ENCODE measurements at places on chromosomes 6 and 20. TPM values are rescaled to one million over a fixed set of nuclear protein-coding genes. Genes with fewer than 3 reads are reported as not detected.

The SSTR4 gene
- not detected for total RNA-seq

The GPR63 gene
- 1.0 TPM for total RNA-seq

The C20orf204 gene
- not detected for total RNA-seq

The IMPG1 gene
- total RNA-seq: not detected

The UBE2J1 gene
- 26.5 TPM for total RNA-seq

The ECT2L gene
- total RNA-seq: not detected

The LINC00237 gene
- not detected for total RNA-seq

The ENPP1 gene
- 6.6 TPM for total RNA-seq

The SMOC2 gene
- not detected for total RNA-seq

The RCAN2 gene
- total RNA-seq: 2.0 TPM

The ADRM1 gene
- 192 TPM for total RNA-seq
